Fibroblast of pulmonary artery (primary cell): ENCODE measurements at places on chromosomes 3 and 15.

DNA sequence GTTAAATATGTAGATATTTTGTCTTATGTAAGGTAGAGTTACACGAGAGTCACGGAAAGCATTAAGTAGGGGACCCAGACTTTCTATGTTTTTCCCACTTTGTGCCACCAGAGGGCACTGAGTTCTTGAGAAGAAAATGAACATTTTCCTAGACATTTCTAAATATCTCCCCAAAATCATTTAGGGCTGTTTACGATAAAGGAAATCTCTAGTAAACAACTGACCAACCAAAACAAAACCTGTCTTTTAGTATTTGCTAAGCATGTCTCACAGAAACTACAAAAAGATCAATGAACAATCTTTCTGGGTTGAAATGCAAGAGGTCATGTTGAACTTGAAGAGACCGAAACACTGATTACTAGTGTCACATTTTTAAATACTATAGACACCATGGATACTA, 16.1 kb downstream of the POU1F1 start:
- DNase-seq: peak; percentile 70

DNA sequence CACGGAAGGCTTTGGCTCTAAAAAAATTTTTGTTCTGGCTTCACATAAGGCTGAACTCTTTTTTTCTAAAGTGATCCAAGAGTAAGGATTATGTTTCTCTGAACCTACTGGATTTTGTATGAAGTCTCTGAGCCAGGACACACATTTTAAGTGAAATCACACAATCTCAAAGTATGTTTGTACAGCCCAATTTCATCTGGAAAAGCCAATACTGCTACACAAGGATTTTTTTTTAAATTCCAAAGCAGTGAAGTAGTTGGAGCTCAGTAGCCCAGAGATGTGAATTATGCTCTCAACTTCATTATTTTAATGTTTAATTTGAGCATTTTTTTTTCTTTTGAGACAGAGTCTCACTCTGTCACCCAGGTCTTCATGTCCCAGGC, 243.9 kb downstream of the FAM43A start:
- DNase-seq: no peak

DNA sequence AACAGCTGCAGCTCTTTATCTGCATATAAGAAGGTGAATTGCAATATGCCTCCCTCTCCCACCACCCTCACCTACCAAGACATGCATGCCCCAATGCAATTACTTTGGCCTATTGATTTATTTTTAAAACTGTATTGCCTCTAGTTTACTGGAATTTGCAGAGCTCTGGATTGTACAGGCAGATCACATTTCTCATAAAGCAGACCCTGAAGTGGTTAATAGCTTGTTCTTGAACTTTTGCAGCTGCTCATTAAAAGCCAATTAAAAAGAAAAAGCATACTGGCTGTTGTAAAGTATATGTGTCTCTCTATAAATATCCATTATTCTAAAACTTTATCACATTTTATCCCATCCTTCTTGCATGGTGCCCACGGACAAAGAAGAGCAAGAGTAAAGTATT, 221.5 kb upstream of the TOPAZ1 start:
- DNase-seq: no peak

DNA sequence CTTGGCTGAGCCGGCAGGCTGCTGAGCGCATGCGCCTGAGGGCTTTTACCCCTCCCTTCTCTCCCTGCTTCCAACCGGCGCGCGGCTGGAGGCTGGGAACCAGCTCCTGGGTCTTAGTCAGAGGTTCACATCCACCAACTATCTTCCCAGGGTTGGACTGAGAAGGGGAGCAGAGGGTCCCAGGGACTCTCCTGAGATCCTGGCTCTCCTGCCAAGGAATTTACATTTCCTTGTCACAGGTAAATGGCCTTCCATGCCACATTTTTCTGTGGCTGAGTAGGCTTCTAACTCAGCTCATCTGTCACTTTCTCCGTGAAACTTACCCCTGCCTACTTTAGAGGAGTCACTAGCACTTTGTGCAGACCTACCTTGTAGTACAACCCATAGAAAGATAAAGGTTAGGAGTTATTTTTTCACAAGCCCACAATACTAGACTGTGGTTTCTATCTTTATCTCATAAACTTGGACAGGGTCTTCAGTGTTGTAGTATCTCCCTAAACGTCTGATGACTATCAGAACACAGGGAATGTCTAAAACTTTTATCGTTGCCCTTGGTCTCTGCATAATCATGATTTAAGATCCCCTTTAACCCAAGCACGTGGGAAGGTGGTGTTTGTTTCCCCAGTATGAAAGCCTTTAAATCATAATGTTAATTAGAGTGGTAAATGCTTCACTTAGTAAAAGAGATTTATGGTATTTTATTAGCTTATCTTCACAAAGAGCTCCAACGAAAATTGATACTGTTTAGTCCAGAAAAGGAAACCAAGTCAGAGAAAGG, 638 bp upstream of the TBC1D5 start:
- no peak for DNase-seq

DNA sequence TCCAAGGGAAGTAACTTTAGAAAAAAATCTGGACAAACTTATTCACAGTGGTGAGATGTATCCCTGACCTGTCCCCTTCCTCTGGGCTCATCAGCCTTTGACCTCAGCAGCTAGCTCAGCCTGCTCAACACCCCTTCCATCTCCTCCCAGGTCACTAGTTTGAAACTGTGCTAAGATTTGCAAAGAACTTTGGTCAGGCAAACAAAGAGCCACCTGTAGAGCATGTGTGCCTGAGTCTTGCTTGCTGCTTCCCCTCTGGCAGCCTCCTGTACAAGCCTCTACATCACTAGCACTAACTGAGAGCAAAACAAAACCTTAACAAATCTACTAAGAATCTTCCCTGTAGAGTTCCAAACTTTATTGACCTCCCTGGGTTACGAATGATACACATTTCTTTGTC, 43.9 kb downstream of the NR1I2 start:
- DNase-seq: no peak

DNA sequence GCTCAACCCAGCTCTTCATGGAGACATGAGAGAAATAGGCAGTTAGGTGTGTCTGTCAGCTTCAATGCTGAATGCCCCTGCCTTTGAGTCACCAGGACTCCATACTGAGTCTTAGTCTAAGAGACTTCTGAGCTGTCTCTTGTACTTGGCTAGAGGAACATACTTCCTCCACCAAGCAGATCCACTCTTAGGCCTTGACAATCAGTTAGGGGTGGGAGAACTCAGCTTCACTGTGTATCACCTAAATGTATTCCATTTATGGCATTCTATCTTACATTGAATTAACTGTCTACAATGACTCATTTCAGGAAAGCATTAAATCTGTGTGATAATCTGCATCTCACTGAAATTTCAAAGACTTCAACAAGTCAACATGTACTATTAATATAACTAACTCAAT, 66.0 kb downstream of the STAC start:
- no peak for DNase-seq

DNA sequence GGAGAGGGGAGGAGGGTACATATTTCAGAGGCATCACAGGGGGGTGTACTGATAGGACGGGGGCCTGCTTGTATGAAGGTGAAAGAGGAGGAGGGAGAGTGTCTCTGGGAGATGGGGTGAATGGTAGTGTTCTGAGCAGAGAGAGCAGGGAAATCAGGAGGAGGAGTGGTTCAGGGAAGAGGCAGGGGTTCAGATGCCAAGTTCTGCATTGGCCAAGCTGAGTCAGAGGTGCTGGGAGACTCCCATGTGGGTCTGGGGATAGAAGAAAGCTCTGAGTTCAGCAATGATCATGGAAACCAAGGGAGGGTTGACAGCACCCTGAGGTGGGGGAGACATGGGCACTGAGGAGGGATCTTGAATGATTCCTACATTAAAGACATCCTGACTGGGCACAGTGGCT, 3.0 kb downstream of the CYP8B1 start:
- no peak for DNase-seq

DNA sequence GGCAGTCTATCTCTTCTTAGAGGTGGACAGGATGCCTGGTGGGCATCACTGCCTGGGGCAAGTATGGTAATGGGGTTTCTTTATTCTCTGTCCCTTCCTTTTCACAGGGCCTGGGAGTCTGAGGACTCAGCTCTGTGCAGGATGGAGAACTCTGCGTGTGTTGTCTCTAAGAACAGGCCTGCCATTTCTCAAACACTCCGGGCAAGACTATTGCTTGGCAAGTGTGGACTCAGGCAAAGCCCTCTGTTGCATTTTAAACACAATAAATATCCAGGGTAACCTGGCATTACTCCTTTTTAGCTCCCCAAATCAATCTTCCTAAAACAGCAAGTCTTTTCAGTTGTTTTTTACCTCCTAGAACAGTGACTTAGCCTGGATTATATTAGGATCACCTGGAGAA, 185.1 kb upstream of the ROPN1 start:
- DNase-seq: no peak

- DNase-seq: peak; percentile 66
Observed at GRCh38 chr3:36540888-36541518, 160.7 kb downstream of the STAC start.

GRCh38 chr3:31232055-31233025, 300.4 kb upstream of the STT3B start:
- peak; percentile 29 for DNase-seq

DNA sequence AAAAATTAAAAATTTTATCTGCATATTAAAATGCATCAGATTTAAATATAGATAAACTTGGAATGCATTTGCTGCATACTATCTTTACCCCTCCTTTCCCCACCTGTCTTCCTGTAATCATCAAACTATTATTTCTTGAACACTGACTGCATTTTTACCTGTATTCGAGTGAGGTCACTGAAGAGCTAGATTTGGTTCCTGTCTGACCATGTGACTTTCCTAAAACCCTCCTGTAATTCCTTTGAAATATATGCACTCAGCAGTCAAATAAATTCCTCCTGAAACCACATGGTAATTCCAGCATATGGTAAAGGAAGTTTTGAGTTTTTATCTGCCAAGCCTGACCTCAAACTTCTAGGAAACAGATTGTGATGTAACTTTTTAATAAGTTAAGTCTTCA, 445.6 kb upstream of the FRG2C start:
- no peak for DNase-seq

GRCh38 chr3:7977245-7978086, 524.2 kb upstream of the LMCD1 start:
- peak; percentile 50 for DNase-seq

DNA sequence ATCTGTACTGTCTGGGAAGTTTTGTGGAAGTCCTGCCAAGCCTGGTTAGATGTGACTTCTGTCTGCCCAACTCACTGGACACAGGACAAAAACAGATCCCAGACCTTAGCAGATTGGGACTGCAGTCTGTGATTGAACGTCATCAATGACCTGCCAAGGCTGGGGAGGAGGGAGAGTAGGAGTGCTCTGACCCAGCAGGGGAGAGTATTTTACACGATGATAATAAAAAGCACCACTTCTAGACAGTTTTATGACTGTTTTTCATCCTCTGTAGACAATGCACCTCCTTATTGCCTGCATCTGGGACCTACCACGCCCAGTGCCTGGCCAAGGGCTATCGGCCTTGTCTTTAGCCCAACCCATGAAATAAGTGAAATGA, 102.3 kb upstream of the NR2E3 start:
- no peak for DNase-seq

GRCh38 chr3:108006881-108007331, 83.9 kb downstream of the CD47 start:
- peak; percentile 50 for DNase-seq

DNA sequence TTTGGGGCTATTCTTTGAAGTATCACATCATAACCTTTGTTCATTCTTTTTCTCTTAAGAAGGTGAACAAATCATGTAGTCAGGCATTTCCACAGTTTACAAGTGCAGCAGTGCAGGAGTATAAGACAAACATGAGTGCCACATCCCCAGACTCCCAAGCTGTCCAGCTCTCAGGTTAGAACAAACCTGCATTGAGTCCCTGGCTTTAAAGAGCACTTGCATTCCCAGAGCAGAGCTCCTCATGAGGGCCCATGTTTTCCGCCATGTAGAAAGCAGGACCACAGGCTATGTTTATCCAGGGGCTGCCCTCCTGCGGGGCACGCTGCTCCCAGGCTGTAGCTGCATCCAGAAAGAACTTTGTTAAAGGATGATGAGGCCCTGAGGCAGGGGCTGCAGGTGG, 267.7 kb downstream of the TLE3 start:
- no peak for DNase-seq

DNA sequence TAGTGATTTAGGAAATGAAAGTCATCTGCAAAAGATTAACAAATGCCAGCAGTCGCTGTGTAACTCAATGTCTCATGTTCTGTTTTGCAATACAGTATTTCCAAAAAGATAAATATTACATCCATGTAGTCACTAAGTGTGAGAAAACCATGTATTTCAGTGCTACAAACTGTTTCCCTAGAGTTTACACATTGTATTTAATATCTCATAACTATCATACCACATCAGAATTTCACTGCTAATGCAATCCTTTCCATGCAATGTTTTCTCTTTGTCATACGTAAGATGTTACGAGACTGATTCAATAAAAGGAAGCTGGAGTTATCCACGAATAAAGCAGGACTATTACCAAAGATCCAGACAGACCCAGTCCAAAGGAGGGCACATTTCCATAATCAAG, 269.4 kb downstream of the GBE1 start:
- peak; percentile 74 for DNase-seq

GRCh38 chr15:70016511-70016994, 81.2 kb downstream of the TLE3 start:
- DNase-seq: no peak

DNA sequence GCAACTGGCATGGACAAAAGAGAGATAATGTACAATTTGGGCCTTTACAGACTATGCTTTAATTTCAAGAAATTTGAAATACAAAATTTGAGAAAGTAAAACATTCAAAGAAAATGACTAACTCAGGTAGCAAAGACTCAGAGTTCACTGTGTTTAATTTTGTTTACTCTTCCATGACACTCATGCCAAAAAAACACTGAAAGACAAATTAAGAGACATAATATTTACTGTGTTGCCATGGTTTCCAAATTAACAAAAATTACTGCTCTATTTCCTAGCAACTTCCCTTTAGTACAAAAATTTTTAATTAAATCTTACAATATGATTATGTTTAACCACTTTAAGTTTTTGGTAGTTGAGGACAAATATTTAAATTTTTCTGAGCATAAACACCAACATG, 29.6 kb downstream of the LRRFIP2 start:
- DNase-seq: peak; percentile 14
